Stimulated activated CD4-positive, alpha-beta T cell treated with anti-CD3 and anti-CD28 coated beads, TNF-alpha, amount 100 ng/mL, for 1 hour (primary cell): ENCODE measurements at places on chromosomes 16 and 17.

GRCh38 chr17:63035271-63035670 is 69.2 kb downstream of the TANC2 start:
- no peak for DNase-seq

- no peak for DNase-seq
These were observed 45.2 kb downstream of the AXIN2 start for GRCh38 chr17:65515959-65516948.

DNA sequence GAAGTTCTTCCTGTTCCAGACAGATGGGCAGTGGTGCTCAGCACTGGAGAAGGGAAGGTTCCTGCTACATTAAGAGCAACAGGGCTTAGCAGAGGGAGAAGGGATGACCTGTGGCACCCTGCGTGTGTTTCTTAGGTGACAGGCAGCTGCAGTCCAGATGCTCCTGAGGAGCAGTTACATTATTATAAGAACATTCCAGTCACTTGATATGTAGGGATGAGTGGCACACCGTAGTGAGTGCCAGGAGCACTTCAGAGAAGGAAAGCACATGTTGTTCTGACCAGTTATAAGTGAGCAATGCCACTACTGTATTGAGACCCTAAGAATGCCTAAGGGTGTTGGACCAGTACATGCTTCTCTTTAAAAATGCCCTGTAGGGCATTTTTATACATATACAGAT is 39.9 kb upstream of the MRC2 start:
- DNase-seq: no peak

DNA sequence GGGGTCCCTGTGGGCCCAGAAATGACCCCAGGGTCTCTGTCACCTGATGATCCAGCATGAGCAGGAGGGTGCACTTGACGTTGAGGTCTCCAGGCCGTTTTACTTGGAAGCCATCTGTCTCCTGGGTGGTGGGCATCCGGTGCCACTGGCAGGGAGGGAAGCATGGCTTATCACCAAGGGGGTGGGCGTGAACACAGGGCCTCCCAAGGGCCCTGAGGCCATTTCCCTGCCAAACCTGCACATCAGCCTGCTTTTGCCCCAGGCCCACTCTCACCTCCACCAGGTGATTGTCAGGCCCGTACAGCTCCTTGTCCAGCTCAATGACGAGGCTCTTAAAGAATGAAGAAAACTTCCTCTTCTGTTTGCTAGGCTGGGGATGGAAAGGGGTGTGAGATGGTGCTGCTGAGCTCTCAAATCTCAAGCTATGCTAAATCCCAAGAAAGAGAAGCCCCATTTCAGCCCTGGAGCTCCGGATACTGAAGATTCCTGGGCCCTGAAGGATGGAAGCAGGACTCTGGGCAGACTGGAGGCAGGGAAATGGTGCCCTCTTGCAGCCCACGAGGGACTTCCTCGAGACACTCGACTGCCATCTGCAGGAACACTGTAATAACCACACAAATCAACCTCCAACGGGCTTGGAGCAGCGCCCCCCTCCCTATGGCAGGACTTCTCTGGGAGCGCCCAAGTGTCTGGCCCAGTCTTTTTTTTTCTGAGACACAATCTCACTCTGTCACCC is 7.1 kb upstream of the FTSJ3 start:
- DNase-seq: peak; percentile 29

GRCh38 chr17:17018612-17019429 is 23.4 kb upstream of the MPRIP start:
- DNase-seq: no peak

- DNase-seq: no peak
These were observed 27.1 kb downstream of the MEOX1 start for GRCh38 chr17:43634591-43635125.

DNA sequence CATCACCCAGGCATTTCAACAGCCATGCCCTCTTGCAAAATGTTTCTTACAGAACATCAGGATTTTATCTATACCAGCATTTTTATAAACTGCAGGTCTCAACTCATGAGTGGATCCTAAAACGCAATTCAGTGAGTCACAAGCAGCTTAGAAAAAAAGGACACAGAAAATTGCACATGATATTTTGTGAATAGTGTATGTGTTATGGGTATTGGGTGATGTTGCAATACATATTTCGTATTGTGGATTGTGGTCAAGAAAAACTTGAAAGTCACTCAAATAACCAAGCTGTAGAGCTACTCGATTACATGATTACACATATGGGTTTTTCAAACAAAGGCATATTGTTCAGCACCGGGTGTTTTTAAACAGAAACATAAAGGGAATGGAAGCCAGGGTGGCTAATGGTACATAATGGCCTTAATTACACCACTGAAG is 1.4 kb downstream of the WIPI1 start:
- no peak for DNase-seq

DNA sequence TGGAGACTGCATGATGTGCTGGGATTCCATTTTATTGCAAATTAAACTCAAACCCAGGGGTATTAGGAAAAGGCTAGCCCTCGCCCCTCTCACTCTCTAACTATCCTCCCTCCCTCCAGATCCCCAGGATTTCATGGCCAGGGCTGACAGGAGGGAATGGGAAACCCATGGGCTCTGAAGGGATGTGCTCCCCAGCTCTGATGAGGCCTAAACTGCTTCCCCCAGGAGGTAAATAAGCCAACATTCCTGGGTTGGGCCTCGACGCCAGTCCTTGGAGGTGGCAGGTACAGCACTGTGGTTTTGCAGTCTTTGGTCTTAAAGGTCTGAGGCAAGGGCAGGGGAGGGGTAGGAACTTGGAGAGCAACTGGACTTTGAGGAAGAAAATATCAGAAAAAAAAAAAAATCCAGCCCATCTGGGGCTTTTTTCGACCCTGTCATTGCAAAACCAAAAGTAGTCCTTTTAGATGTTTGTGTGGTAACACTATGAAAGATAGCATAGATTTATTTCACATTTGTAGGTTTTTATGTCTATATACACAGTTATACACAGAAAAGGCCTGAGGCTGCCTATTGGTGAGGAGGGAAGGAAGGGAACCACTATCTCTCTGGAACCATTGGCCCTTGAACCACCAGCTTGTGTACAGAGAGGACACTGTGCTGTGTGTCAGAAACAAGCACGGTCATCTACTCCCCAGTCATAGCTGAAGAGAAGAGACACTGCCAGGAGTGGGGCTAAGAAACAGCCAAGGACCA is 12.0 kb downstream of the C17orf113 start:
- no peak for DNase-seq

- DNase-seq: no peak
These were observed 50.8 kb upstream of the MAF start for GRCh38 chr16:79651363-79651762.

DNA sequence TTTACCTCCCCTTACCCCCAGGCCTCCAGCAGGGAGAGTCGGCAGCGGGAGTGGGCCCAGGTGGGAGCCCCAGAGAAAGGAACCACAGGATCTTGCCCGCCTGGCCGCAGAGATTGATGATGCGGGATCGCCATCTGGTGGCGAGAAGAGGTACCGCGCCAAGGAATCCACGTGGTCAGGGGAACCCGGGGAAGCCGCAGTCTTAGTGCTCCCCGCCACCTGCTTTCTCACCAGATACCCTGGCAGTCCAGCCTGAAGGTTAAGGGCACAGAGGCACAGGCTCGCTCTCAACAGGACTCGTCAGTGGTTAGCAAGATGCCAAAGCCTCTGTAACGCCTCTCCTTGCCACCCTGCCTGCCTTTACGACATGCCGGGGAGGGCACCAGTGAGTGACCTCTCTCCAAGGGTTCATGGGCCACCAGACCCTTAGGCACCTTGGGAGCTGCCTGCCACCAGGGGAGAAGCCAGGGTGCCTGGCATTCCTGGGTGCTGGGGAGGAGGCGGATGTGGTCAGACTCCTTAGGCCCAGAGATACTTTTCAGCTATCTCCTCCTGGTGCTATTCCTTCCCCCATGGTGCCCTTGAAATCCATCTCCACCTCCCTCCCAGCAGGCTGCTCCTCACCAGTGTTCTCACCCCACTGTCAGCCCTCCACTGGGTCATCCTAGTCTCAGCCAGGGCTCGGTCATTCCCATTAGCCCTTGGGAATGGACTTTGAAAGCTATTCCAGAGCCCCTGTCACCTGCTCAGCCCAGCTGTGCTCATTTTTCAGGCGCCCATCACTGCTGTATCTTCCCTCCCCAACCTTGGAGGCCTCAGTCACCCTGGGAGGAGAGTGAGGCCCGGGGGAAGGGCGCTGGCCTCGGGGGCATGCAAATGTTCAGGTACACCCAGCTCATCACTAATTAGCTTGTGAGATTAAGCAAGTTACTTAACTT is 5.5 kb upstream of the RHBDF2 start:
- peak; percentile 86 for DNase-seq

DNA sequence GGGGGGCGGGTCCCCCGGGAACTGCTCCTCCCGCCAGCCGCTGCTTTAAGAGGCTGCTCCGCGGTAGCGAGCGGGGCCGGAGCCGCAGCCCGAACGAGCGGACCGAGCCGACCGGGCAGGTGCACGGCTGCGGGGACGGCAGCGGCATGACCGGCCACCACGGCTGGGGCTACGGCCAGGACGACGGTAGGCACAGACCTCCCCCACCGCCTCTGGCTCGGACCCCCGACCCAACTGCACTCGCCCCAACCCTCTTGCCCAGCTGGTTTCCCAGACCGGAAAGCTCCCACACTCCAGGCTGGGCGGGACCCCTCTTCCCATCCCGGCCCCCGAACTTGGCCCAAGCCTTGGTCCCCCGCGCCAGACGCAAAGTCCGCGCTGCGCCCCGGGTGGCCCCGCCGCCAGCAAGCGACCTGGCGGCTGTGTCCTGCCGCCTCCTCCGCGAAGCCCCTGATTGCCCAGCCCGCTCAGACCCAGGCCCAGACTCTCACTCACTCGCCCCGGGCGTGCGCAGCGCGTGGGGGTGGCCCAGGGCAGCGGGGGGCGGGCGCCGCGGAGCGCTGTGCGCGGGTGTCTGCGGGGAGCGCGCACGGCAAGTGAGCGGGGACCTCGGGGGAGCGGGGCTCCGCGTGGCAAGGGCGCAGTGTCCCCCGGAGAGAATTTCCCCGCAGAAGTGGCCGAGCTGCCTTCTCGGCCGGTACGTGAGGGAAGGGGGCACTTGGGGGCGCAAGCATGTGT is at the start of gene CA7:
Gene CA7 (plus strand): TSS at position 73 of the 738 bp plus-strand sequence. CDS start 74 bp downstream, at position 147.
- DNase-seq: no peak

GRCh38 chr16:28106467-28107215 is 43.1 kb upstream of the GSG1L start:
- no peak for DNase-seq

- DNase-seq: no peak
These were observed 89.2 kb downstream of the MAP2K6 start for GRCh38 chr17:69503711-69504110.

GRCh38 chr17:3890082-3890877 is 2.6 kb downstream of the CAMKK1 start:
- no peak for DNase-seq

- no peak for DNase-seq
These were observed 2.7 kb upstream of the SP6 start for GRCh38 chr17:47853616-47854015.

DNA sequence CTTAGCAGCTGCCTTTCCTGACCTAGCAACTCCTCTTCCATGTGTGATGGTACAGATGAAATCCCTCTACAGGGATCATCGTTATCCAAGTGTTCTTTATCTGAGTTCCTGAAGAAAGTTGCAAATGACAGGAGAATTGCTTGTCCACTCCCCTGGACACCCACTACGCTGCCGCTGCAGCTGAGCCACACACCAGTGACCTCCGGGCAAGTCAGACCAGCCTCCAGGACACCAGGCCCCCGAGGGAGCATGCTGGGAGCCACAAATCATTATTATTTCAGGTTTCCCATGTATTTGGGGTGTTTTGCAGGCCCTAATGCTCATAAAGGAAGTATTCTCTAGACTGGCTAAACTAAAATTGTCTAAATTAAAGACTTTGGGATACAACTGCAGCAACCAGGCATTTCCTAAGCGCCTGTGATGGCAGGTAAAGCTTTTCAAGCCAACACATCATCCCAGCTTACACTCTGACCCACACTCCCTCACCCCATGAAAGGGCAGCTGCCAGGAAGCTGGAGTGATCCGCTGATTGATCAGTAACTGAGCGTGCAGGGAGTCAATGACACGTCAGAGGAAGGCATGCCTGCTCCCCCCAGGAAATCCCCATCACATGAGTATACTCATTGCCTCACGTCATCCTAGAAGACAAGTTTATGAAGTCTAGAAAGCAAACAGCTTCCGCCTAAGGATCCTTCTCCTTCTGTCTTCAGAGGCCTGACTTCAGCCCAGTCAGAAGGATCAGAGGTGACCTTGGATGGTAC is 14.4 kb downstream of the FA2H start:
- DNase-seq: no peak

DNA sequence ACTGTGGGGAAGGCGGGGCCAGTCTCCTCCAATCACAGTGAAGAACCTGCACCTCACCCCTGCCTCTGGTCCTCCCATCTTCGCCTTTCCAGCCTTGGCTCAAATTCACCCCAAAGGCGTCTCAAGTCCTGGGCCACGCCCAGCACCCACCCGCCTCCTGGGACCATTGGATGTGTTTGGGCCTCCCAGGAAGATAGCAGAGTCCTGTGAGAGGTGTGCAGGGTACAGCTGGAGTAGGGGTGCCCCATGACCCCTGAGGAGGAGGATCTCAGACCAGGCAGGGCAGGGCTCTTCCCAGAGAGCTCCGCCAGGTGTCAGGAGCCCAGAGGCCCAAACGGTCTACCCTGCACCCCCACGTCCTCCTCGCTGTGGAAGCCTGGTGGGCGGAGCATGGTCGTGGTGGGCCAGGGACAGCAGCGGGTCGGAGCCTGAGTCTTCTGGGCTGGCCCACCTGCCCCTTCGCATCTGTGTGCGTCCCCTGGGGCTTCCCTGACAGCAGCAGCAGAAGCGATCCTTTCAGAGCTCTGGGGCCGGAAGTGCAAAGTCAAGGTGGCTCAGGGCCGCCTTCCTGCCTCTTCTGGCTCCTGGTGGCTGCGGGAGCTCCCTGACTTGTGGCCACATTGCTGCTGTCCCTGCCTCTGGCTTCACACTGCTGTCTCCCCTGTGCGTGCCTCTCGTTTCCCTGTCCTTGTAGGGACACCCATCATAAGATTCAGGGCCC is 34.9 kb upstream of the ZNF469 start:
- DNase-seq: no peak

GRCh38 chr17:65511316-65511715 is 50.1 kb downstream of the AXIN2 start:
- DNase-seq: no peak
